ENCODE measurements at places on chromosomes 1 and 21.
A peak's percentile ranks its signal among the peaks of the same experiment; 100 is the strongest.

DNA sequence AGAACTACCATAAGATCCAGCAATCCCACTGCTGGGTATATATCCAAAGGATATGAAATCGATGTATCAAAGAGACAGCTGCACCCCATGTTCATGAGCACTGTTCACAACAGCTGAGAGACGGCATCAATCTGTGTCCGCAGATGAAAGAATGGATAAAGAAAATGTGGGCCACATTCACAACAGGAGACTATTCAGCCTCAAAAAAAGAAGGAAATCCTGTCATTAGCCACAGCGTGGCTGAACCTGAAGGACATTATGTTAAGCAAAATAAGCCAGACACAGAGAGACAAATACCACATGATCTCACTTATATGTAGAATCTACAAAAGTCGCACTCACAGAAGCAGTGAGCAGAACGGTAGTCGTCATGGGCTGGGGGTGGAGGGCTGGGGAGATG is 99.2 kb upstream of the IFFO2 start:
- DNase-seq = no peak

- no peak for DNase-seq
These were observed 404.9 kb upstream of the CHRM3 start for GRCh38 chr1:238981317-238981933.

DNA sequence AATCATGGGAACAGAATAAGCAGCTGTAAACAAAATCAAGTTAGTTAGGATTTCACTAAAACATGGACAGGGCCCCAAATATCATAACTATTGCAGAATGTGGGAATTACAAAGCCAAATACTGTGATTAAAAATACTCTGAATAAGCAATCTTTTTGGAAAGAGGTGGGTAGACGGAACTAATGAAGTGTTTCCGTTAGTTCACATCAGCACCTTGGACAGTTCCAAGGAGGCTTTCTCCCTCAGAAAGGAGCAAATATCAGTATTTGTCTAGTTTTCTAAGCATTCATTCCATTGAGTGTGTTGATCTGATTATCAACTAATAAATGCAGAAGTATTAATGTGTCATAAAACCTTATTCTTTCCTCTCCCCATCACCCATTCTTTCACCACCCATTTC is 97.4 kb downstream of the FAM78B start:
- DNase-seq = no peak

- no peak for DNase-seq
These were observed 142.7 kb downstream of the HIVEP3 start for GRCh38 chr1:41775956-41776585.

- DNase-seq = no peak
These were observed 115.5 kb downstream of the RERE start for GRCh38 chr1:8701794-8702471.

- DNase-seq = peak; percentile 25
These were observed 792.3 kb upstream of the ADAMTS5 start for GRCh38 chr21:27759091-27759659.

DNA sequence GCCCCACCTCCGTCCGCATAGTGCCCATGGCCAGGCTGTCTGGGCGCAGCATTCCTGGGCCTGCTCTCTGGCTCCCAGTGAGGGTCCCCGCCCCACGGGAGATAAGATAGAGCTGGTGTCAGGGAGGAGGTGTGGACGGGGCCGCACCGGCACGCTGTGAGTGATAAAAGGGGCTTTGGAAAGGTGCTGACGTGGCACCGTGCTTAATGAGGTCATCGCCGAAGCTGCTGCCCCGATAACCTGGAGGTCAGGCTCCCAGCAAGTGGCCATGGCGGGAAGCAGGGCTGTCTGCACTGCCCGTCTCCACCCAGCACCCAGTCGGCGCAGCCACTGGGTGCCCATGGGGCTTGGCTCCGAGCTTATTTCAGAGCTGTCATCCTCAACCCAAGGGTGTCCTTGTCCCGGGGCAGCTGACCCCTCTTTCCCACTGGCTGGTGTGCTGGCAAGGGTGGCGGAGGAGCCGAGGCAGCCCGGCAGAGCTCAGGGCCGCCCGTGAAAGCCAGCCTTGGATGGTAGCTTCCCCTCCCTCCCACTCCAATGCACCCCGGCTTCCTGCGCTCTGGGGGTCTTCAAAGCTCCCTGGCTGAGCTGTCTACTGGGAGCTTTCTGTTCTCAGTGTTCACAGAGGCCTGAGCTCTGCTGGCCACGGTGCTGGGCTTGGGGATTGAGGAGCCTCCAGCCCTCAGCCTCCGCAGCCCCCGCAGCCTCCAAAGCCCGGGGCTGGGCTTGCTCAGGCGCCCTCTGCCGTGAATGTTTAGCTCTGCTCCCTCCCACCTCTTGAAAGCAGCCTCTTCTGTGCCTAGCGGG is 105.1 kb upstream of the ARHGEF16 start:
- no peak for DNase-seq

DNA sequence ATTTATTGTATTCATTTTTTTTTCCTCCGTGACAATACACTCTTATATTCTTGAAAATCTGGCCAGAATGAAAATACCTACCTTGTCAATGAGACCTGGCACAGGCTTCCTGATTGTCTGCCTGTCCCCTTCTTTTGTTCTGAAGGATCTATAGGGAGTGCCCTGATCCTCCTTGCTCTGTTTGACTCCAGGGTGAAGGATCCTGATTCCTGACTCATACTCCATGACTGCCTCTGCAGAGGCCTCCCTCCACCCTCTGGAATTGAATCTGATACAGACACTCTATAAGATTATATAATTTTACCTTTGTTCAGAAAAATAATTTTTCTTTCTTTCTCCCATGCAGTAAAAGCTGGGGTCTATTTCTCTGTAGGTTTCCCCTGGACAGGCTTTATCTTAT is 116.2 kb downstream of the HMCN1 start:
- DNase-seq = no peak

DNA sequence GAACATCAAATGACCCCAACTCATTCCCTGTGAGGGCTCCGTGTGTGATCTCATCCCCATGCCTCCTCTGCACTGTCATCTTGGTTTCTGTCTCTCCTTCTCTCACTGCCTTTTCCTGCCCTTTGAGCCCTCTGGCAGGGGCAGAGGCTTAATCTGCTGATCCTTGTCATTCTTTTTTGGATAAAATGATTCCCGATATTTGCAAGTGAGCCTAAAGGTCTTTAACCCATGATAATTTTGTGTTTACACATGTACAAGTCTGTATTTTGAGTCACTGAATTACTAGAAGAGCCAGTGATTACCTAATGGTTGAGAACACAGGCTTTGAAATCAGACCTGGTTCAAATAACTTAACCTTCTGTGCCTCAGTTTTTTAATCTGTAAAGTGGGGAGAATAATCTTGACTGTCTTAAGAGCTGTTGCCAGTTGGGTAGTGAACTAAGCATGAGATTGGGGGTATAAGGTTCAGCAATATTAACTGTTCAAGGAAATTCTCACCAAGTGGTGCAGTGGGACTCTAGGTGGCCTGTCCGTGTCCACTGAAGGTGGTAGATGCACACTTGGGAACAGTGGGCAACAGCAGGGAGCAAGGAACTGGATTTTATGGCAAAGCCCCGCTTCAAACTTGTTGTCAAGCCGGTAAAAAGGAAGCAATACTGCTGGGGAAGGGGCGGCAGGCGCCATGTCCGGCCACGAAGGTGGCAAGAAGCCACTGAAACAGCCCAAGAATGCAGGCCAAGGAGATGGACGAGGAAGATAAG is 1.6 kb downstream of the ECHDC2 start:
- no peak for DNase-seq

GRCh38 chr1:110011527-110012041 is 22.8 kb upstream of the STRIP1 start:
- peak; percentile 53 for DNase-seq

DNA sequence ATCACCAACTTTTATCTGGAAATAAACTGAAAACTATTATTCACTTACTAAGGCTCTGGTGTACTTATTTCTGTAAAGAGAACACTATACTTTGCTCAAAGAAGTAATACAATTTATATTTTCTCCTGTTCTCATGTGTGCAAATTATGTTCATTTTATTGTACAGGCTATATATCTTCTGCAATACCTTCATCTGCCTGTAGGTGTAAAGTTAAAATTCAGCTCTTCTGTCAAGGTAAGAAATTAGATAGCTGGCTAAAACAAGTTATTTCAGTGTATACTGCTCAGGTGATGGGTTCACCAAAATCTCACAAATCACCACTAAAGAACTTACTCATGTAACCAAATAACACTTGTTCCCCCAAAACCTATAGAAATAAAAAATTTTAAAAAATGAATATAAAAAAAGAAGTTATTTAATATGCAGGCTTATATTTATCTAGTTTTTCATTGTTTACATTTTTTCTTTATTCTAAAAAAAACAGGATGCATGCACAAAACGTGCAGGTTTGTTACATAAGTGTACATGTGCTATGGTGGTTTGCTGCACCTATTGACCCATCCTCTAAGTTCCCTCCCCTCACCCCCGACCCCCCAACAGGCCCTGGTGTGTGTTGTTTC is 81.5 kb downstream of the PTGER3 start:
- DNase-seq = no peak

GRCh38 chr1:21804536-21804935 is 7.5 kb upstream of the LDLRAD2 start:
- DNase-seq = no peak

DNA sequence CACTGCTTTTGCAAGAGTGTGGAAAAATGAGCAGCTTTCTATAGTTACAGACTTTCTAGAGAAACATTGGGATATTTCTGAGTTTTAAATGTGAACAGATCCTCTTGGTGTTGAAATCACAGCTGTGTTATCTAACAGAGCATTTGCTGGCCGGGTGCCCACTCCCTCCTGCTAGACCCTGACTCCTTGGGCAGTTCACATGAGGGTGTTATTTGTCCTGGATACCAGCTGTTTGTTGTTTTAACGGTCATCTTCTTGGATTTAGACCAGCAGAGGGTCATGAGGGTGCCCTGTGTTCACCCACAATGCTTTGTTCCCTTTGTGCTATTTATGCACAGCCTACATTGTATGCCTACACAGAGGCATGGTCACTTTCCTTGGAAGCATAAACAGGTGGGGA is 67.1 kb downstream of the CENPF start:
- DNase-seq = no peak

DNA sequence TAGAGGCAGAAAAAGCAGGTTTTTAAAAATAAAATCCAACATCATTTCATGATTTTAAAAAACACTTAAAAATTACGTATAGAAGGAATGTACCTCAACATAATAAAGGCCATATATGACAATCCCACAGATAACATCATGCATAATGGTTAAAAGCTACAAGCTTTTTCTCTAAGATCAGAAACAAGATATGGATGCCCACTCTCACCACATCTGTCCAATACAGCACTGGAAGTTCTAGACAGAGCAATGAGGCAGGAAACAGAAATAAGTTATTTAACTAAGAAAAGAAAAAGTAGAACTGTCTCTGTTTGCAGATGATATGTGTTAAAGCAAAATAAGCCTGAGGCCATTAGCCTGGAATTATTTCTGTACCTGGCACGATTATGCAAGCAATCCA is 96.3 kb downstream of the UCHL5 start:
- no peak for DNase-seq

GRCh38 chr1:9417695-9418094 is 121.6 kb upstream of the SLC25A33 start:
- no peak for DNase-seq

DNA sequence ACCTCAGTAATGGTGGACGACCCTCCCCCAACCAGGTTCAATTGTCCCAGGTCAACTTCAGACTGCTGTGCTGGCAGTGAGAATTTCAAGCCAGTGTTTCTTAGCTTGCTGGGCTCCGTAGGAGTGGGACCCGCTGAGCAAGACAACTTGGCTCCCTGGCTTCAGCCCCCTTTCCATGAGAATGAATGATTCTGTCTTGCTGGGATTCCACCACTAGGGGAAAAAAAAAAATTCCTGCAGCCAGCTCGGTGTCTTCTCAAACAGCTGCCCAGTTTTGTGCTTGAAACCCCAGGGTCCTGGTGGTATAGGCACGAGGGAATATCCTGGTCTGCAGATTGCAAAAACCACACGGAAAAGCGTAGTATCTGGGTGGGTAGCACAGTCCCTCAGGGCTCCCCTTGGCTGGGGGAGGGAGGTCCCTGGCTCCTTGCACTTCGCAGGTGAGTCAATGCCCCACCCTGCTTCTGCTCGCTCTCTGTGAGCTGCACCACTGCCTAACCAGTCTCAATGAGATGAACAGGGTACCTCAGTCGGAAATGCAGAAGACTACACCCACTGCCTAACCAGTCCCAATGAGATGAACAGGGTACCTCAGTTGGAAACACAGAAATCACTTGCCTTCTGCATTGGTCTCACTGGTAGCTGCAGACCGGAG is 41.5 kb downstream of the GBP6 start:
- DNase-seq = no peak

DNA sequence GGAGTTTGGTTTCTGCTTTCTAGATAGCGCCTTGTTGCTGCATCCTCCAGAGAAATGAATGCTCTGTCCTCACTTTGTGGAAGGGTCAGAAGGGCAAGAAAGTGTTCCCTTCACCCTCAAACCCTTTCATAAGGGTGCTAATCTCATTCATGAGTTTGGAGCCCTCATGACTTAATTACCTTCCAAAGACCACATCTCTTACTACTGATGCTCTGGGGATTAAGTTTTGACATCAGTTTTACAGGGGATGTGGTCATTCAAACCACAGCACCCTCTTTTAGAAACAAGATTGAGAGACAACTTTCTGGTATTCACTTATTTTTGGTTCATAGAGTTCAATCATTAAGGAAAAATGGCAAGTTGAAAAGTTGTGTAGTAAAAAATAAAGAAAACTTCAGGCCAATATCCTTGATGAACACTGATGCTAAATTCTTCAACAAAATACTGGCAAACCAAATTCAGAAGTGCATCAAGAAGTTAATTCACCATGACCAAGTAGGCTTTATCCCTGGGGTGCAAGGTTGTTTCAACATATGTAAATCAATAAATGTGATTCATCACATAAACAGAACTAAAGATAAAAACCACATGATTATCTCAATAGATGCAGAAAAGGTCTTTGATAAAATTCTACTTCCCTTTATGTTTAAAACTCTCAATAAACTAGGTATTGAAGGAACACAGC is 442.1 kb downstream of the PTBP2 start:
- DNase-seq = no peak

GRCh38 chr21:14918527-14918926 is 146.3 kb downstream of the NRIP1 start:
- DNase-seq = no peak

- no peak for DNase-seq
These were observed 990 bp upstream of the NBL1 start for GRCh38 chr1:19643121-19643520.

DNA sequence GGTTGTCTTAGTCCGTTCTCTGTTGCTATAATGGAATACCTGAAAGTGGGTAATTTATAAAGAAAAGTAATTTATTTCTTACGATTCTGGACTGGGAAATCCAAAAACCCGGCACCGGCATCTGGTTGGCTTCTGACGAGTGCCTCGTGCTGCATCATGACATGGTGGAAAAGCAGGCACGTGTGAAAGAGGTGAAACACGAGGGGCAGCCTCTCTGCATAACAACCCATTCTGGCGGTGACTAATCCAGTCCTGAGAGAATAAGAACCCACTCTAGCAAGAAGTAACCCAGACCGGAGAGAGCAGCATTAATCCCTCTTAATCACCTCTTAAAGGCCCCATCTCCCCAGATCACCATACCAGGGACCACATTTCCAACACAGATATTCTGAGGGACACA is 2.7 kb upstream of the EDEM3 start:
- peak; percentile 70 for DNase-seq

DNA sequence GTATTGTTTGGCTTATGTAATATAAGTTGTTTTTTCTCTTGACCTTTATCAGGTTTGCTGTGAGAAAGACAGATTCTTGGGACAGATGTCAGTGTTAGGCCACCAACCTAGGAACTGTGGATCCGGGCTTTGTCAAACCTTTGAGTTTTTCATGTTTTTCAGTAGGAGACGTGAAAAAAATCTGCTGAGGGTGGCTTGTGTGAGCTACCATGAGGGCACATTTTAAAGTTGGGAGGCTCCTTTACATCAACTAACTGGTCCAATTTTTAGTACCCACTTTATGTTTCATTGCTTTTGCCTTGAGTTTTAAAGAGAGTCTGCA is 801 bp downstream of the RPS6KC1 start:
- DNase-seq = no peak
